ENCODE measurements at places on chromosomes 3 and 15.
A peak's percentile ranks its signal among the peaks of the same experiment; 100 is the strongest.

GRCh38 chr3:56800832-56801661 lies 702 bp downstream of the ARHGEF3 start:
- DNase-seq, result no peak

- no peak for DNase-seq
Measured at GRCh38 chr3:141739731-141740130, 1.6 kb downstream of the RNF7 start.

- DNase-seq, result no peak
Measured at GRCh38 chr3:11381141-11381540, 108.9 kb downstream of the ATG7 start.

DNA sequence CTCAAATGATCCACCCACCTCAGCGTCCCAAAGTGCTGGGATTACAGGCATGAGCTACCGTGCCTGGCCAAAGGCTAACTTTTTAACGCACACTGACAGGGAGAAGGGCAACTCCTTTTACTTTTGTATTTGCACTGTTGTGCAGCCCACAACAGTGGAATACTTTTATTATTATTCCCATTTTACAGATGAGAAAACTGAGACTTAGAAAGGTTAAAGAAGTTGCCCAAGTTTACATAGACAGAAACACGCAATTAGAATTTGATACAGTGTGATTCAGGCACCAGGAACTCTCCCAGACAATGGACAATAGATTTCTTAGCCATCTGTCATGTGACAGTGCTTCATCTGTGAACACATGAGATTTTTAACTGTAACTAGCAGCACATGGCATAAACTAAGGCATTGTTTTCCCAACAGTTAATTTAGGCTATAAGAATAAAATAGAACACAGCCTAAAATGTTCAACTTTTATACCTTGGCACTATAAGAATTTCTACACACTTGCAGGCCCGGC lies 18.8 kb downstream of the STAG1 start:
- DNase-seq, result no peak

- no peak for DNase-seq
Measured at GRCh38 chr3:184685646-184686045, 26.2 kb downstream of the MAGEF1 start.

GRCh38 chr15:23645371-23646164 lies 2.1 kb downstream of the MAGEL2 start:
- DNase-seq, result no peak

- no peak for DNase-seq
Measured at GRCh38 chr3:51721062-51721745, 14.3 kb downstream of the GRM2 start.

- DNase-seq, result no peak
Measured at GRCh38 chr15:73997986-73998385, 3.5 kb downstream of the PML start.

GRCh38 chr3:34070831-34071585 lies 272.6 kb downstream of the PDCD6IP start:
- no peak for DNase-seq

DNA sequence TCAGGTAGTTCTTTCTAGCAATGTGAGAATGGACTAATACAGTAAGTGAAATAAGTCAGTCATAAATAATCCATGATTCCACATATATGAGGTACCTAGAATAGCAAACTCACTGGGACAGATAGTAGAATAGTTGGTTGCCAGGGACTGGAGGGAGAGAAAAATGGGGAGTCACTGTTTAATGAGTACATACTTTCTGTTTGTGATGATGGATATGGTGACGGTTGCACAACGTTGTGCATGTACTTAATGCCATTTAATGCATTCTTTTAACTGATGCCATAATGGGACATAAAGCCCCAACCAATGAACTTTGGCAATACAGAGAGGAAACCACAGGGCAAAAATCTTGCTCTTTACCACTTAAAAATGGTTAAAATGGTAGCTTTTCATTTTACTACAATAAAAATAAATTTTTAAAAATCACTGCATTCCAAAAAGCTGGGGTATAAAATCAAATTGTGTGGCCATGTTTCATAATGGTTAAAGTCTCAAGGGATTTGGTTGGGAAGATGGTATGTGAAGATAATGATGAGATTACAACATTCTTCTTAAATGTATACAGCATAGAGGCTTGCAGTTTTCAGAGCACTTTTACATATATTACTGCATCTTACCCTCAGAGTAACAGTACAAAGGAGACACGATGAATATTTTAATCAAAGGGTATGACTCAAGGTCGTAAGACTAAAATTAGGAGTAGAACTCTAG lies 45.2 kb downstream of the ADAM10 start:
- DNase-seq, result no peak

DNA sequence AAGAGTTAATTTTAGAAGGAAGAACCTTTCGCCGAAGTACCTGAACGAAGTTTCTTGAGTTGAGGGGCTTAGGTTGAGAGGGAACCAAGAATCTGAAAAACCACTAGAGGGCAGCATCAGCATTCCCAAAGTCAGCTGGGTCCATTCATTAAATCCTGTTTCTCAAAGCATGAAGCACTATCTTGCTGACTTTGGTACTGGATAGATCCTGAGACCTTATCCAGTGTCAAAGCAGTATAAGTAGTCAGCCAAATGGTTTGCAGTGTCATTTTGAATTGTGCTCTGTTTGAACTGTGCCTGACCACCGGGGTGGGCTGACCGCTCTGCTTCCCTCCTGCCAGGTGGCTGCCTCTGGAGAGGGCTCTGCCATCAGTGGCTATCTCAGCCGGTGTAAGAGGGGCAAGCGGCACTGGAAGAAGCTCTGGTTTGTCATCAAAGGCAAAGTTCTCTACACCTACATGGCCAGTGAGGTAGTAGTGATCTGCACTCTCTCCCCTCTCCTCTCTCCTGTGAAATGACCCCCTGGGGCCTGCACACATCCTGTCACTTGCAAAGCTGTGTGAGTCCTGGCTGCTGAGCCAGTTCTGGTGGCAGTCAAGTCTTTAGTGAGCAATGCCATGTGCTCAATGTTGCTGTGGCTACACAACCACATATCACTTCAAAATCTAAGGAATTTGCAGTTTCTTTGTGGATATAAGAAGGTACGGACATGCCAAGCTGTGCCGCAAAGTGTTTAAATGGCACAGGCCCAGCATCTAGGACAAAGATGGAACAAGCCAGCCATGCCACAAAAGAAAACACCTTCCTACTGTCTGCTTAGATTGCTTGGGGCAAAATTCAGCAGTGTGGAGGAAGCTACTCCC lies 21.4 kb upstream of the NR2C2 start:
- peak; percentile 45 for DNase-seq

DNA sequence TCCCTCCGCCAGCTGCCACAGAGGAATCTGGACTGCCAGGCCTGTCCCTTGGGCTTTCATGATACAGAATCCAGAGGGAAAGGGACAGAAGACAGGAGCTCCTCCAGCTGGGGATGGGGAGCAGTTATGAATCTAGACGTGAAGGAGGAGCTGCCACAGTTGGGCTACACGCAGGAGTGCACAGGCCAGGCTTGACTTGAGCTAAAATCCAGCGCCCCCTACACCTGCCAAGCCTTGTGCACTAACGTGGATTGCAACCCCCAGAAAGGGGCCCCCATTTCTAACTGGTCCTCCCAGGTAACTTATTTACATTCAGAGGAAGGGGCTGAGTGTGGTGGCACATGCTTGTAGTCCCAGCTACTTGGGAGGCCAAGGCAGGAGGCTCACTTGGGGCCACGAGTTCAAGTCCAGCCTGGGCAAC lies 14.3 kb downstream of the KLHL6 start:
- no peak for DNase-seq

- DNase-seq, result no peak
Measured at GRCh38 chr15:82530006-82530405, 10.3 kb downstream of the RPS17 start.

GRCh38 chr3:163347944-163348343 lies 1730.4 kb downstream of the SI start:
- no peak for DNase-seq
